Fibroblast of upper back skin (primary cell): ENCODE measurements at places on chromosomes 5 and 9.
A peak's percentile ranks its signal among the peaks of the same experiment; 100 is the strongest.

GRCh38 chr5:14286574-14287421 is 143.7 kb downstream of the TRIO start:
- DNase-seq, result no peak

- DNase-seq, result no peak
These were observed 8.7 kb upstream of the ERAP1 start for GRCh38 chr5:96816411-96816939.

GRCh38 chr9:2465921-2466460 is 155.6 kb upstream of the VLDLR start:
- DNase-seq, result no peak

- DNase-seq, result no peak
These were observed 10.7 kb downstream of the AGTPBP1 start for GRCh38 chr9:85730916-85731630.

GRCh38 chr9:77876091-77876490 is 155.5 kb downstream of the GNAQ start:
- DNase-seq, result peak; percentile 55

- DNase-seq, result no peak
These were observed 52.0 kb upstream of the TJP2 start for GRCh38 chr9:69122082-69122548.

DNA sequence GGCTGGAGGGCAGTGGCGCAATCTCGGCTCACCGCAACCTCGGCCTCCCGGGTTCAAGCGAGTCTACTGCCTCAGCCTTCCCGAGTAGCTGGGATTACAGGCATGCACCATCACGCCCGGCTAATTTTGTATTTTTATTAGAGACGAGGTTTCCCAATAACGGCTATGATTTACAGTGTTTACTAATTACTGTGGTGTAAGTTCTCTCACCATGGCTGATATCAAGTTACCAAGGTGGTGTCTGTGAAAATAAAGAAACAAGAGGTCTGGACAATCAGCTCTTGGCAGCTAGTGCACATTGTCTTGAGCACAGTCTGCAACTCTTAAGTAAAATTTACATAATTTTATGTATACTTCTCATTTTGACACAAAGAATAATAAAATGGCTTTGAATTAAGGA is 385.5 kb upstream of the COX7C start:
- no peak for DNase-seq

GRCh38 chr5:172630986-172631385 is 10.1 kb upstream of the NEURL1B start:
- no peak for DNase-seq

GRCh38 chr9:16069671-16070454 is 517.0 kb downstream of the CCDC171 start:
- peak; percentile 86 for DNase-seq

DNA sequence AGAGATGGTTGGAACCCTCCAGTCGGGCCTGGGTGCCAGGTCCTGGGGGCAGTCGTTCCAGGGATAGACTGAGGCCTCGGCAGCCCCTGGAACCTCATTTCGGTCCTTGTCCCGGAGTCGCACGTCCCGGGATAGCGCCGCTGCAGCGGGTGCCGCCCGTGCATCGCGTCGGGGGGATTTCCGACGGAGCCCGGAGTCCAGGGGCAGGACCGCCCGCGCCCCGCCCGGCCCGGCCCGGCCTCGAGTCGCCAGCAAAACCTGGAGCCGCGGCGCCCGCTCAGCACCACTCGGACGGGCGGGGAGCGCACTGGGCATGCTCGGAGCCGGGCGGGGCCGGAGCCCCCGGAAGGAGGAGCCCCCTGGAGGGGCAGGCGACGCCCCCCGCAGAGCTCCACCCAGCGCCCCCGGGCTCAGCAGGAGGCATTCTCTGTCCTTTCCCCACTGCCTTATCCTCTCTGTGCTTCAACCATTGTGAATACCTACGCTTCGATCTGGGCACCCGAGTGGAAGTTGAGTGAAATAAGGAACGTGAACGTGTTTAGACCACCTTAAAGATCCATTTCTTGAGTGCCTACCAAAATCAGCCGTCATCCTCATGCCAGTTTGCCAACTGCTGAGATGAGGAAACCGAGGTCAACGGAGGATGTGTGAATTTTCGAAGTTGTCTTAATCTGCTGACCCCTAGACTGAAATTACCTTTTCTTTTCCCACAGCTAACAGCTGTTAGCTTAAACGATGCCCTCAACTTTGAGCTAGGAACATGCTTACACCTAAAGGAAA is 1.7 kb upstream of the PTPN3 start:
- DNase-seq, result no peak

DNA sequence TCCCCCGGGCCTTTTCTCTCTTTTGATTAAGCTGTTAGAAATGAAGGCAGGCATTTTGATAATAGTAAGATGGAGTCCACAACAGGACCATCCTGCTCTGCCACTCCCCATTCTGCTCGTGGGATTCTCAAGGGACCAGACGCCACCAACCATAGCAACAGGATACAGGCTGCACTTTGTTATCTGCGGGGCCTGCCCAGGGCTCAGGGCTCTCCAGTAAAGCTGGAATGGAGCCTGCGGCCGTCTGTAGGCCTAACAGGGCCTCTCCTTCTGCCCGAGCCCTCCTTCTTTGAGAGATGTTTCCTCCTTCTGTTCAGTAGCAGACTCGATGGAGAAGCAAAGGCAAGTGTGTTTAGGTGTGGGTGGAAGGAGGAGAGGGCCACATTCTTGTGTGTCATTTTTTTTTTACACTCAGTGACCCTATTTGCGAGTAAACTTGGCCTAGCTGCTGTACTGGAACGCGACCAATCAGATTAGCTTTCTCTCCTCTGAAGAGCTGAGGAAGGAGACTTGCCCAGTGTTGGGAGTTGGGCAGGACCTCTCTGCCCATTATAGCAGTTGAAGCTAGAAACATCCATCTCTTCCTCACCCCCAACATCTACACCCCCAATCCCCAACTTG is 8.9 kb upstream of the EPB41L4B start:
- DNase-seq, result no peak

DNA sequence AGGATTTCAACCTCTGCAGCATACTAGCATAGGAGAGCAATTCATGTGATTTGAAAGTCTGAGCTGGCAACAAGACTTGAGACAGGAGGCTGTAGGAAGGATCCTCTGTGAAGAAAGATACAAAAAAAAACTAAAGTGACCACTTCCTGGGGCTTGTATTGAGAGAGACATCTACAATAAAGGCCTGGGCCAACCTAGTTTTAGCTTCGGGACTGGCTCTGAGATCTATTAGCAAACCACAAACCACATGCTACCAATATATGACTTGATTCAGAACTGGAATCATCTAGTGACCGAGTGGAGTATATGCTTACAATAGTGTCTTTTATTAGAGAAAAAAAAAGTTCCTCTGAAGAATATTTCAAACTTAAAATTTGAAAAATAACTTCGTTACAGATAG is 1448.9 kb upstream of the CDH6 start:
- no peak for DNase-seq

DNA sequence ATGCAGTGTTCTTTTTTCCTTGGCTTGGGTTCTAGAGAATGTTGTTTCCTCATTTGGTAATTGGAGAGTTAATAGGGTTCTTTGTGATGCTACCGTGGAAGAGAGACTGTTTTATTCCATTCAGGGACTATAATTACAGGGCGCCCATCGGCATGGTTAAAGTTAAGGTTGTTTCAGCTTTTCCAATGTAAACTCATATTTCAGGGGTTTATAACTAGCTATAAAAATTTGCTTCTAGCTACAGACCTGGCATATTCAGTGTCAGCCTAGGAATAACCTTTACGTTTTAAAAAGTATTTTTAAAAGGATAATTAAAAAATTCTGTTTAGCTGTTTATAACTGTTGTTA is 99.1 kb downstream of the AOPEP start:
- DNase-seq, result no peak

DNA sequence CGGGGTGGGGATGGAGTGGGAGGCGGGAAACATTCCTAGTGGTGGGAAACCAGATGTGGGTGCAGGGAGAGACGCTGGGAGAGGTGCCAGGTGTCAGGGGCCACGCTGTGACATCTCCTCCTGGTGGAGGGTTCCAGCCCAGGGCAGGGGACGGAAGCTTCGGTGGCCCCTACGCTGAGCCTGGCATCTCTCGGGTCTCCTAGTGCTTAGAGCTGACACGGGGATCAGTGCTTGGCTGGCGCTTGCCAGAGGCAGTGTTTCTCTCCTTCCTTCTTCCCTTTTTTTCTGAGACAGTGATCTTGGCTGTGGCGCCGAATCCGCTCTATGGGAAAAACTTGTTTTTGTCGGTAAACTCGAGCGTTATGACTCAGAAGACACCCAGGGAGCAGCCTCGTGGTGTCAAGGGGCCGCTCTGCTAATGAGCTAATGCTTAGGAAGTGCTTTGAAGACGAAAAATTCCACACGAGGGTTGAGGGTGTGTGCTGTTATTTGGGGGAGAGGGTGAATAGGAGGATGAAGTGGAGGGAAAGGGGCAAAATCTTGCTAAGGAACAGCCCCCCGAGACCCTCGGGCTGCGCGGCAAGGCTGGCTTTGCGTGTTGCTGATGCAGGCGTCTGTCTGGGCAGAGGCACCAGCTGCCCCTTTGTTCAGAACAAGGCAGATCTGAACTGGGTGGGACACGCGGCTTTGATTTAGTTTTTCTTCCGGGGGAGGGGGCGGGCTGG is 20.4 kb upstream of the IER5L start:
- peak; percentile 79 for DNase-seq

DNA sequence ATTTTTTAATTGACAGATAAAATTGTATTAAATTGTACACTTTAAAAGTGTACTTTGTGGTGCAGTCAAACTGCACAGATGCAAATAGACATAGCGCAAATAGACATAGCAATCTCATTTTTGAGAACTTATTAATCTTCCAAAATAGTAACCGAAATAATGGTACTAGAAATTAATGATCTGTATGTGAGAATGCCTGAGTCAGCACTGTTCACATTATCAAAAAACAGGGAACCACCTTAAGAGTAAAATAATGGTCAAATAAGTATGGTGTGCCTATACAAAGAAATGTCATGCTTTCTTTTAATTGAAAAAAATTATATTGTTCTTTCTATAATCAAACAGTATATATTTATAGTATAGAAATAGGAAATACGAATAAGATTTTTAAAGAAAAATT is 461.9 kb downstream of the EFNA5 start:
- DNase-seq, result no peak

GRCh38 chr5:75265731-75266130 is 29.1 kb upstream of the ANKRD31 start:
- peak; percentile 22 for DNase-seq

DNA sequence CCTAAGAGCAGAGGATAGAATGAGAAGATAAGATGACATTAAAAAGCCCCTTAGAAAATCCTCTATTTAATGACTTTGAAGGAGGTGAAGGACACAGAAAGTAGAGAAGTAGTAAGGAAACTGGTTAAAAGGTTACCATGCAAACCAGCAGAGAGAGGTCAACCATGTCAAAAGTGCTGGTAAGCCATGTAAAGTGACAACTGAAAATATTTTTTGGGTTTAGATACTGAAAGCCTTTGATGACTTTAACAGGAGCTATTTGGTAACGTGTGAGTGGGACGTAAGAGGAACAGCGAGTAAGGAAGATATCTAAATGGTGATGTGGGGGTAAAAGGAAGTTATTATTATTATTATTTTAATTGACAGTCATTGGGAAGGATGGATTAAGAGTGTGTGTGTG is 56.9 kb downstream of the MACIR start:
- no peak for DNase-seq

GRCh38 chr9:7001571-7001970 is 243.8 kb downstream of the KDM4C start:
- DNase-seq, result no peak

DNA sequence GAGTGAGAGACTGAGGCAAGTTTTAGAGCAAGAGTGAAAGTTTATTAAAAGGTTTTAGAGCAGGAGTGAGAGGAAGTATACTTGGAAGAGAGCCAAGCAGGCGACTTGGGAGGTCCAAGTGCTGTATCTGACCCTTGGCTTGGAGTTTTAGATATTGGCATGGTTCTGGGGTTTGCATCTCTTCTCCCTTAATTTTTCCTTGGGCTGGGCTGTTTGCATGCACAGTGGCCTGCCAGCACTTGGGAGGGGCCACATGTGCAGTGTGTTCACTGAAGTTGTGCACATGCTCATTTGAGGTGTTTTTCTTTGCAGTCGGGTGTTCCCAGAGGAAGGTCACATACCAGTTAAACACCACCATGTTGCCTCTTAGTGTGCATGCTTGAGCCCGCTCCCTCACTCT is 464.1 kb downstream of the DMRT2 start:
- no peak for DNase-seq

DNA sequence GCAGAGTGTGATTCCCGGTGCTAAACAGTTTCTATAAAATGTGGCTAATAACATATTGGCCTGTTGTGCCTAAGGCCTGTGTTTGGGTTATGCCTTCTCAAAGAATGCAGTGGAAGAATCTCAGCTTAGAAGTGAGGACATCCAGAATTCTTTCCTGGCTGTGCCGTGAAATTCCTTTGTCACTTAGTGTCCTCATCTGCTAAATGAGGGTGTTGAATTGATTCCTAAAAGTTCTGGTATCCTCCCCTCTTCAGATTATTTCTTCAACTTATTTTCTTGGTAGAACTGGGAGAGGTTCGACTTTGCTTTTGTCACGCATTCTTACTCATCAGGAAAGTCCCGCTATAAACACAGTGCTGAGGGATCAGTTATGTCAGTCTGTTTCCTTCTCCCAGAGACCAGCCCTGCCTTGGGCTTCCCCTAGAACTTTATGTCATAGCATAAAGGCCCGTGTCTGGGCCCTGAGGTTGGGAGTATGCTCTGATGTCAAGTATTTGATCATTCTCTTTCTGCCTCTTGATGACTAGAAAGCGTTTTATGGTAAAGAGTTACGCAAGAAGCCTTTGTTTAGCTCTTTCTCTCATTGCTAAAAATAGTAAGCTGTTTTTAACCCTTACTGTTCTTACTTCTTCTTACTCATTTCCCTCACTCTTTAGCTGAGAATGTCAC is 29.5 kb downstream of the MTAP start:
- DNase-seq, result peak; percentile 81

- peak; percentile 35 for DNase-seq
These were observed 703.5 kb upstream of the RGMB start for GRCh38 chr5:98069876-98070512.

DNA sequence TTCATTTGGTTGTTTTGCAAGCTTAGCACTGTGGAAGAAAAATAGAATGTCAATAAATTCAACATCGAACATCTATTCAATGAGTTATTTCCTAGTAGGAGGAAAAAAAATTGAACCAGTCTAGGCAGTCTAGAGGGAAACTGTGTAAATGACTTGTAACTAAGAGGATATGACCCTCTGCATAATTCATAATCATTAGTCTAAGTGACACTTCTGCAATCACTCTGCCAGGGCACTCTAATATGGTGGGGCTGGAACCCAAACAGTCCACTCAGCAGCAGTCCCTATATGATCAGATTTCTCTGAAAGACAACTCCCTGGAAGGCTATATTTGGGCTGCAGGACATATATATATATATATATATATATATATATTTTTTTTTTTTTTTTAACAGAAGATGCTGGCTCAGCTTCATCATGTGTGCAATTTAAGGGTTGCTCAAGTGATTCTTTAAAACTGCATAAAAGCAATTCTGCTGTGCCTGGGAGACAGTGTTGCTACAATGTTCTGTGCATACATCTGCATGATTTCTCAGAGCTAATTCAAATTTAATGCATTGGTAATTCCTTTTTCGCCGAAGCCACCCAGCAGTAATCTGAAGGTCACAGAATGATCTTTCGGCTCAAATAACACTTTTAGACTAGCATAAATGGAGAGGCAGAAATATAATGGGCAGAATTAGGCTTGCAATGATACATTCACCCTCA is 482.1 kb upstream of the ZNF608 start:
- DNase-seq, result no peak
